T follicular helper cell (primary cell): ENCODE measurements at places on chromosomes 5 and 9.

DNA sequence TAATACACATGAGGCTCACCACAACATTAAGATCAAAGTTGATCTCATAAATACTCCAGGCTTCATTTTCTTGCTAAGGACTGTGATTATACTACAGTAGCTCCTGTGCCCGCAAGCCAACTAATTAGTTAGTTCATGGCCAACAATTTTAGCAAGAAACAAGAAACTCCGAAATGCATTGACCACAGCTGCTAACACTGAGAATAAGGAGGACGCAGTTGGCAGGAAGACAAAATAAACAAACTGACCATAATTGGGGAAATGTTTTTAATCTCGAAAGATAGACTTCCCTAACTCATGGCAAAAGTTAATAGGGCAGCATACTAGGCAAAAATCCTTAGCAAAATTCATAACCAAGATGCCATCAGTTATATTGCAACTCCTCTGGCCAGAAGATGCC lies 115.5 kb upstream of the SPEF2 start:
- DNase-seq, result no peak

GRCh38 chr5:136057401-136058038 lies 28.7 kb downstream of the TGFBI start:
- DNase-seq, result no peak

GRCh38 chr9:116504893-116505480 lies 182.1 kb upstream of the TRIM32 start:
- DNase-seq, result no peak

DNA sequence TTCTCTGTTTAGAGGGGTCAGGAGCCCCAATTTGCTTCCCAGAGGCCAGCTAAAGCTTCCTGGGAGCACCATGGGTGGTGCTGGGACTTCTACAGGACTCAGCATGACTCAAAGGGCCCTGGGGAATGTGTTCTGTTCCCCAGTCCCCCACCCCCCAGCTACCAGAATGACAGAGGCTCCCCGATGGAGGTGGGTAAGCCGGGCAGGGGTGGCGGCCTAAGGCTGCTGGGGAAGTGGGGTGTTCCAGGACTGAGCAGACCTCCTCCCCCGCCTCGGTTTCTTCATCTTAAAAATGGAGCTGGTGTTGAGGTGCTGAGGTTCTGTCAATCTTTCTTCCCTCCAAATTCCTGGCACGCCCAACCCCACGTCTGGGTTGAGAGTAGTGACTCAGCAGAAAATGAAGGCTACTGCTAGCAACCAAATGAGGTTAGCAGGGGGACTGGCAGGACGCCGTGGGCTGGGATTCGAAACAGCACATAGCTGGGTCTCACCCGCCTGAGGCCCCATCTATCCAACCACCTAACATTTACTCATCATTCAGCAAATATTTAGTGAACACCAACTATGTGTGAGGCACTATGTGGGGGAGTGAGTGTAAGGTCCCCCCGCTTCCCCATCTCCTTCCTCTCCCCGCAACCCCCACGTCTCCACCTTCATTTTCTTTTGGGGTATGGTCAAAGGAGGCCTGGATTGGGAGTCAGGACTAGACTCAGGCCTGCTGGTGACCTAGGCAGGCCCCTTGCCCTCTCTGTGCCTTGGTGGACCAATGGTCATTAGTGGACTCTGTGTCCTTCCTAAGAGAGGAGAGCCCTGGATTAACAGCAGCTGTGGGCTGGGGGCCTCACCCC lies 50.2 kb downstream of the C9orf50 start:
- DNase-seq, result no peak

GRCh38 chr5:102625928-102626327 lies 127.1 kb upstream of the SLCO6A1 start:
- DNase-seq, result no peak

DNA sequence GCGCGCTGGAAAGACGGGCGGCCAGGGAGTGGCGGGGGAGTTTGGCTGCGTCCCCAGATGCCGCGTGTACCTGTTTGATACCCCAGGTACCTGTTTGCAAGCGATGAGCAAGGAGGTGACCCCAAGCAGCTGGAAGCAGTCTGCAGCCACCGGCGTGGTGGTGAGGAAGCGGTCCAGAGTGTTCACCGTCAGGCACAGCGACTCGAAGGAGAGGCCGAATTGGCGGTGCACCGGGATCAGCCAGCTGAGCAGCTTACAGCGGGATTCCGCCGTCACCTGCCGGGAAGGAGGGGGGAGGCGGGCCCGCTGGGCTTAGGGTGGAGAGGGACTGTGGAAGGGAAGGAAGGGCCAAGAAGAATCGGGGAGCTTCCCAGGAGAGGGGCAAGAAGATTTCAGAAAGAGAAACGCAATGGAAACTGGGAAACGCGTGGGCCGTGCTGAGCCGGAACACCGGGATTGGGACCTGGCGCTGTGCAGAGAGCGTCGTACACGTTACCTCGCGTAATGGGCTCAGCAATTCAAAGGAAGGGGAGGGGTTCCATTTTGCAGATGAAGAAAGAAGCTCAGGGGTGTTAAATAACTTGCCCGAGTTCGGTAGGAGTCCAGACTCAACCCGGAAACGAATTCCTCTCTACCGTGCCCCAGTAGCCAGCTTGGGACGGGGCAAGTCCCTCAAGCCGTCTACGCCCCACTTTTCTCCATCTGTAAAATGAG lies 980 bp downstream of the CCNO start:
- no peak for DNase-seq
